ENCODE measurements at places on chromosomes 4 and X.

GRCh38 chr4:167359711-167360110 is 125.4 kb upstream of the SPOCK3 start:
- DNase-seq, result no peak

DNA sequence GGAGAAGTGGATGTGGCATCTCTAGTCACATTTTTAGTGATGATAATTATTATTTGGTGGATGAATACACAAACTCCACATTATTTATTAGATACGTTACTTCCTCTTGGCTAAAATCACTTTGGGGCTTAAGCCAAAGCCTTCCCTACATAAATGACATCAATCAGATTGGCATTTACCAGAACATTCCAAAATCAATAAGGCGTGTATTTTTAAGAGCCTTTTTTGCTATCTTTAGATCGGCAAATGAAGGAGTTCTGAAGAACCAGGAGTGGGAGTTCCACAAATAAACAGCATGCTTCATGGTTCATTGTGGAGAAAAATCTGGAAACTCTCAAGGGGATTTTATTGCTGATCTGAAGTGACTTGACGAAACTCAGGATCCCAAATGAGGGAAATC is 89.7 kb downstream of the AMELX start:
- DNase-seq, result no peak

DNA sequence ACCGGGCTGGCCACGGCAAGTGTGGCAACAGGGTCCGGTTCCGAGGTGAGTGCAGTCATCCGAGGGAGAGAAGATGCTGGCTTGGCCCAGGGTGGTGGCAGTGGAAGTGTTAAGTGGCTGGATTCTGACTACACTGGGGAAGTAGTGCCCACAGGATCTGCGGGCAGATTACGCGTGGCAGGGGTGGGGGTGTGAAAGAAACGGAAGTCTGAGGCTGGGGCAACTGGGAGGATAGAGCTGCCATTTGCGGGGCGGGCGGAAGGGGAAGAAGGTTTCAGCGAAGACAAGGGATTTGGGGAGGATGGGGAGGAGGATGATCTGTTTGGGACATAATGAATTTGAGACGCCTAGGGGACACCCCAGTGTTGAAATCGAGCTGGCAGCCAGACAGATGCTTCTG is 5.3 kb downstream of the RS1 start:
- DNase-seq, result no peak

- no peak for DNase-seq
Measured at GRCh38 chr4:40910706-40911105, 161.0 kb downstream of the NSUN7 start.

DNA sequence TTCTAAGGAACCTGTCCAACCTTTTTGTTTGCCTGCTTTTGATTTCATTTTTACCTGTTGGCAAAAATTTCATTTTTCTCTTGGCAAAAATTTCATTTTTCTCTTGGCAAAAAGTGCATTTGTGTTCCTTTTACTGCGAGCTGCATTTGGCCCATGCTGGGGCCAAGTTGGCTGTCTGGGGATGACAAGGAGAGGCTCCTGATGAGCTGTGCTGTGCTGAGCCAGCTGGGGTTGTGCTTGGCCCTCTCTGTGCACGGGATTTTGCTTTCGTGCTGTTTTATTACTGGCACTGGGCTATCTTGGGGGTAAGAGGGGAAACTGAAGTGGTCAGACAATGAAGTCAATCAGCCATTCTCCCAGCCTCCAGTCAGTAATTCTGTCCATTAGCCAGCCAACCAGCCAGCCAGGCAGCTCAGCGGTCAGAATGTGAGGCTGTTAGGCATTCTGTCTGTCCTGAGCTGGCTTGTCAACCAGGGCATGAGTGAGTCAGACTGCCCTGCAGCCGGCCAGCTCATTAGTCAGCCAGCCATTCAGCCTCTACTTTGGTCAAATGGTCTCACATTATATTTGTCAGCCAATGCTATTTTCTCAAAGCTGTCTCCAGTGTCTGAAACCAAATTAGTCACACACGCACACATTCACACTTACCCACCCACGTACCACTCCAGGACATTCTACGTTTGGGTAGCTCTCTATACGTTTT is 56.9 kb upstream of the PRPS1 start:
- DNase-seq, result no peak

DNA sequence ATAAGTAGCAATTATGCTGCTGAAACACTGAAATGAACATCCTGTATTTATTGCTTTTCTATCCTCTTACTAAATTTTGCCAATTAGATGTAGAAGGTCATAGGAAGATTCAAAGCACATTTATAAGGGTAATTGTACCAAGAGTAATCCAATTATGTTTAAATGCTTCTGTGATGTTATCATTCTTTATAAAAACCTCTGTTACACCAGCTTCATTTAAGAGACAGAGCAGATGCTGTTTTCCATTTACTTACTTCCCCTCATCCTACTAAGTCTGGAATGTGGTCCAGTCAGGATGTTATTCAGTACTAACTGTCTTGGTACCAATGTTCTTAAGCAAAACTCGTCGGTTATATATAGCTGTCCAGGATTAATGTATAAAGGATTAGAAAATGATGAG is 539.6 kb downstream of the PDHA2 start:
- DNase-seq, result no peak

DNA sequence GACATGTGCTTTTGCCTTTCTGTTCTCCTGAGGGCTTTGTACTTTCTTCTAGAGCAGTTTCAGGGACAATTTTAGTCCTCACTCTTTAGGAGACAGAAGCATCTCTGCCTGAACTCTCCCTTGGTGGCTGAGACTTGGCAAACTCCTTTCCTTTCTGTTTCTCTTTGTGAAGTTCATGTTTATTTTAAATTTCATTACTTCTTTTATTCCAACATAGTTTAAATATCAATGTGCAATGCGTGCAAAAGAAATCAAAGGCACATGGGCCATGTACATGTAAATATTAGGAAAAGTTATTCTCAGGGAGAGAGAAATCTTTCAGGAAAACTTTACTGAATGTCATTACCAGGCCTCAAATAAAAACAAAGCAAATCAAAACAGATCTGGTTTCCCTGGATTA is 177.6 kb downstream of the RNF150 start:
- no peak for DNase-seq

DNA sequence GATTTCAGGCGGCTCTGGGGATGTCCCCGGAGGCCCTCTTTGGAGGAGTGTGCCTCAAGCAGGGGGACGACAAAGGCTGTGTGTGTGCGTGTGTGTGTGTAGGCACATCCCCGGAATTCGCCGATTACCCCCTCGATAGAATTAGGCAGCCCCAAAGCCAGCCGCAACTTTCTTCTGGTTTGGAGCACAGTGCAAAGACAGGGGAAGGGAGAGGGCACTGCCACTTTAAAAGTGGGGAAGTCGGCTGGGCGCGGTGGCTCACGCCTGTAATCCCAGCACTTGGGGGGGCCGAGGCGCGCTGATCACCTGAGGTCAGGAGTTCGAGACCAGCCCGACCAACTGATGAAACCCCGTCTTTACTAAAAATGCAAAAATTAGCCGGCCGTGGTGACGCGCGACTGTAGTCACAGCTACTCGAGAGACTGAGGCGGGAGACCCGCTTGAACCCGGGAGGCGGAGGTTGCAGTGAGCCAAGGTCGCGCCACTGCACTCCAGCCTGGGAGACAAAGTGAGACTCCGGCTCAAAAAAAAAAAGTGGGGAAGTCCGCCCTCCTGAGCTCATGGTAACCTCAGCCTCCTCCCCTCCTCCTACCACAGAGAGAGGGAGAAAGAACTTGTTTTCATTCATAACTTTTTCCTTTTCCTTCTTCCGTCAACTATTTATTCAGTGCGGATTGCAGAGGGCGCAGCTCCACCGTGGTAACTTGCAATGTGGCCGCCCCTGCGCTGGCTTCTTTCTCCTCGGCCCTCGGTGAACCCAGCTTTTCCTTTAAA is 2.4 kb downstream of the SPRY1 start:
- DNase-seq, result peak; percentile 50

DNA sequence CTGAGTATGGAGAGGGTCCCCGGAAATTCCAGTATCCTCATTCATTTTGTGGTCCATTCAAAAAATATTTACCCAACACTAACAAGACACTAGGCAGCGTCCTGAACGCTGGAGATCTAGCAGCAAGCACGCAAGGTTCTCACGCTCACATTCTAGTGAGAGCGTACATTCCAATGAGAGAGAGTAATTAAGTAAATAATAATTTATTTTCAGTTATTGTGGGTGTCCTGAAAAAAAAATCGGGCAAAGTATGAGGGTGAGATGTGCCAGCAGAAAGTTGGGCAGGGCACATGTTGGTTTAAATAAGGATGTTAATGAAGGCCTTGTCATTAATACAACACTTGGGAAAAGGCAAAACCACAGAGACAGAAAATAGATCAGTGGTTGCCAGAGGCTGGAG is 4.0 kb upstream of the TMEM156 start:
- DNase-seq, result no peak

GRCh38 chr4:58761563-58761962 is 1651.4 kb upstream of the IGFBP7 start:
- DNase-seq, result no peak

- DNase-seq, result no peak
Measured at GRCh38 chr4:47551682-47552081, 66.6 kb downstream of the ATP10D start.

GRCh38 chr4:72496119-72496518 is 72.9 kb downstream of the ADAMTS3 start:
- DNase-seq, result no peak

GRCh38 chr4:13399257-13399656 is 84.9 kb downstream of the RAB28 start:
- DNase-seq, result no peak

GRCh38 chrX:105695451-105695850 is 126.9 kb upstream of the NRK start:
- no peak for DNase-seq

DNA sequence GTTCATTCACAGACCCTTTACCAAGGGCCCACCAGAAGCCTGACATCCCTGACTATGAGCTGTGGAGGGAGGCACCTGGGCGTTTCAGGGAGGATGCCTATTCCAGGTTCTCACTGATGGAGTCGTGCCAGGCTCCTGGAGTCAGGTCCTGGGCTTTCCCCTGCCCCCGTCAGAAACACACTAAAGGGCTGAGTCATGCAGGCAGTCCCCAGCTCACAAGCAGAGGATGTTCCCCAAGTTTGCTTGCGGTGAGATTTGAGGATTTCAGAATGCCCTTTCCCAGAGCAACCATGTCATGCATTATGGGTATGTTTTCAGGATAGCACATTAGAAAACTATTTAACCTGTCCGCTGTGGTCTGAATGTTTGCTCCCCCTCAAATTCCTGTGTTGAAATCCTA is 45.2 kb downstream of the FHDC1 start:
- no peak for DNase-seq

DNA sequence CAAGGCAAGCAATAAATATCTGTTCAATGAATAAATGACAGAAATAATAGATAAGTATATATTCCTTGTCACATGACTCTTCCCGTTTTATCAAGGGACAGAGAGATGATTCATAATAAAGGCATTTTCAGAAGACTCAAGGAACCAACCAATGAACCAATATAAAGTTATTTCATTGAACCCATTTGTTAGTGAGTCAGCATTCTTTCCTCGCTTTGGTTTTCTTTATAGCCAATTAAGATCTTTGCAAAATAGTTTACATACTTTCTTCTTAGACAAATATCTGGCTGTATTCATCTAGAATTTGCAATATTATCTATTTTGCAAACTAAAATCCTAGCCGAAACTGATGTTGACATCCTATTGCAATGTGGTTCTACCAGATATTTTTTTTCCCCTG is 269.4 kb downstream of the IL15 start:
- no peak for DNase-seq

GRCh38 chrX:34810916-34811315 is 131.7 kb upstream of the FAM47B start:
- DNase-seq, result no peak

GRCh38 chr4:116361790-116362189 is 723.6 kb downstream of the TRAM1L1 start:
- no peak for DNase-seq

DNA sequence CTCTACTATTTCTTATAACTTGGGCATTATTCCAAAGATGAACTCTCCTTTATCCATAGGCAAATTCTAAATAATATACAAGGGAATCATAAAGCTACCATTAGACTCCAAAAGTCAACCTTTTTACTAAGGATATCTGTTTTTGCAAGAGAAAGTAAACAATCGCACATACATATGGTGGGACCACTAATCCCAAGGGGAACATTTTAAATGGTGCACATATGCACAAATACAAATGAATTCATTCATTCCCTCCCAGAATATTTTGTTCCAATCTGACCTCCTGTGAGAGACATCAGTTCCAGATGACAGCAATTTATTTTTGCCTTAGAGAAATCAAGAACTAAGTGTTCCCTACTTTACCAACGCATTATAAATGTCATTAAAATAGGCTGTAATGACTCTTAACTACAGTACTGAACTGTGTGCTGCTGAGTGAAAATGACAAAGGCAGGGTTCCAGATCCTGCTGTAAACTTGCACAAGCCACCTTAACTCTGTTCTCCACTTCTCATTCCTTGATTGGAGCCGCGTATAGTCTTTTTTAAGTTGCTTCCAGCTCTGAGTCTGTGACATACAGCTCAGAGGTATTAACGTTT is 2.0 kb downstream of the DHX15 start:
- DNase-seq, result no peak

DNA sequence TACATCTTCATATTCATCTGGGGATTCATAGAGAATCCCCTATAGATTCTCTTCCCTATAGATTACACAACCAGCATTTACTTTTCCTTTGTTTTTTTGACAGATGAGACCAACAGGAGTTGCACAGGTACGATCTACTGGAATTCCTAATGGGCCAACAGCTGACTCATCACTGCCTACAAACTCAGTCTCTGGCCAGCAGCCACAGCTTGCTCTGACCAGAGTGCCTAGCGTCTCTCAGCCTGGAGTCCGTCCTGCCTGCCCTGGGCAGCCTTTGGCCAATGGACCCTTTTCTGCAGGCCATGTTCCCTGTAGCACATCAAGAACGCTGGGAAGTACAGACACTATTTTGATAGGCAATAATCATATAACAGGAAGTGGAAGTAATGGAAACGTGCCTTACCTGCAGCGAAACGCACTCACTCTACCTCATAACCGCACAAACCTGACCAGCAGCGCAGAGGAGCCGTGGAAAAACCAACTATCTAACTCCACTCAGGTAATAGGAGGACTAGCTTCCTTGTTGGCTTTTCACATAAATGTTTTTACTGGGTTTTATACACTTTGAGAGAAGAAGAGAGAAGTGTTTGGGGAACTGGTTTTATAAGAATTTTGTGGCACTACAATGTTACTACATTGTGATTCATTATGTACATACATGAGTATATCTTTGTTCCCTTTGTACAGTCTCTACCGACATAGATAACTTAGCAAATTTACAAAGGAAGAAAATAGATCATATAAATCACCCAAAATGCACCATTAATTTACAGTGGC is 137.2 kb downstream of the DIPK2B start:
- DNase-seq, result no peak

DNA sequence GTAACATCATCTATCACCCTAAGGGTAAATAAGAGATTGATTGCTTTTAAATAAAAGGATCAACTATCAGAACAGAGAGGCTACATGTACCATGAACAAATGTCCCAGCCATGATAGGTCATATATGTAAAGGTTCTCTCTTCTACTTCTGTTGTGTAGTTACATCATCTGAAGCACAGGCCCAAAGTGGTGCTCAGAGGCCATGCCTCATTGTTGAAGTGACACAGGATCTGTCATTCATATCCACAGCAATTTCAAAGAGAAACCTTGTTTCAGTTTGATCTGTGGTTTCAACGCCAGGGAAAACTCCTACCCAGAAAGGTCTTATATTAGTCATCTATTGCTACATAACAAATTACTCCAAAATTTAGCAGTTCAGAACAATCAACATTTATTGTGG is 269.2 kb upstream of the MAOA start:
- DNase-seq, result no peak
